ENCODE measurements at places on chromosomes 4 and X.

- no peak for DNase-seq
Observed at GRCh38 chrX:48806081-48806480, 4.2 kb downstream of the HDAC6 start.

- DNase-seq, result no peak
Observed at GRCh38 chr4:182022909-182023308, 220.3 kb upstream of the TENM3 start.

DNA sequence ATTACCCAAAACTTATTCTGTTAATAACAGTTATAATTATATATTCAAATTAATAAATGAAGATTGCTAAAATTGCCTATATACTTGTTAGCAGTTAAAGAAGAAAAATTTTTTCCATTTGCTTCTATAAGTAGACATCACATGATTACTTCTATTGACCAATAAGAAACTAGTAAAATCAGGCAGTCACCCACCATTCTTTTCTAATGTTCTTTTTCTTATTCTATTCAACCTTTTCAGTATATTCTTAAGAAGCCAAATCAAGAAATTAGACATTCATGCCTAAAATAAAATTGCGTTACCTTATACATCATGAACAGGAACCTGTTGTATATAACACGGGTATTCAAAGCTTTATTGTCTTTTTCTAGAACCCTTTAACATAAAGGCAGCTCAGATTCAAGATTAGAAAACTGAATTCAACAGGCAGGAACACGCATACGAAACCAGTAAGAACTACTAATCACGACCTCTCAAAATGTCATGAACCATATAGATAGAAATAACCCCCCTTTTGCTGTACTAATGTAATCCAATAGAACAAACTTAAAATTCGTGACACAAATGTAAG, 568.1 kb upstream of the DIPK2B start:
- no peak for DNase-seq

DNA sequence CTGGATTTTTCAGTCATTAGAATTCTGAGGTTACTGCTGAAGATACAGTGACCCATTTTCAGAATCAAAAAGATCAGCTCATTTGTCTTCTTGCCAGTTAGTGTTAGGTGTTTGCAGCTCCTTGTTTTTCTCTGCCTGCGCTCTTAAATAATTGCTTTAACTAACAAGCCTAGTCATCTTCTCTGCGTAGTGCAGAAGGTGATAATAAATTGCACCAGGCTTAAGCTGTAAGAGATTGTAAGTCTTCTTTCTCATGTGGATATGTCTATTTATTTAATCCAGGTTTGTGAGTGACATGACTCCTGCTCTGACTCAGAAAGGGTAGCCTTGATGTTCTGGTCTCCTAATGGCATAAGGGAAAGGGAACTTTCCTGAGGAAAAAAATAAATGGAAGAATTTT, 167.2 kb downstream of the CEP135 start:
- DNase-seq, result no peak

GRCh38 chr4:151012820-151013219, 2.3 kb downstream of the LRBA start:
- DNase-seq, result peak; percentile 27
